ENCODE measurements at places on chromosomes 7 and 10.

GRCh38 chr7:149460493-149461277, at the start of gene ZNF777:
ZNF777 (minus strand) TSS chr7:149461062; CDS start chr7:149456022, 5,040 bp downstream.
- DNase-seq = peak; percentile 97

- DNase-seq = peak; percentile 79
Measured at GRCh38 chr7:128841921-128842673, 11.9 kb downstream of the FLNC start.

DNA sequence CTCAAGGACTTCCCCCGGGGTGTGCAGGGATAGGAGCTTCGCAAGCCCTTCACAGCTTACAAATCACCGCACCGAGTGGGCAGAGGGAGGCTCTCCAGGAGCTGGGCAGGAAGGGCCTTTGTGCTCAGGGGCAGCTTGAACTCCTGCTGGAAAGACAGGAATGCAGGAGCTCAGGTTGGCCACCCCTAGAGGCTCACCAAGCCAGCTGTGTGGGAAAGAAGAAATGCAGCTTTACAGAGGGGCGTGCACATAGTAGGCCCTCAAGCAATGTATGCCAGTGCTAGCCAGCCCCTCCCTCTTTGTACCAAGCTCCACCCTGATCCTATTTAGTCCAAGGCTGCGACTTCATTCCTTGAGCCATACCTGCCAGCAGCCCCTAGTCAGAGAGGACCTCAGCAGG, 26.1 kb downstream of the STRA8 start:
- DNase-seq = no peak

DNA sequence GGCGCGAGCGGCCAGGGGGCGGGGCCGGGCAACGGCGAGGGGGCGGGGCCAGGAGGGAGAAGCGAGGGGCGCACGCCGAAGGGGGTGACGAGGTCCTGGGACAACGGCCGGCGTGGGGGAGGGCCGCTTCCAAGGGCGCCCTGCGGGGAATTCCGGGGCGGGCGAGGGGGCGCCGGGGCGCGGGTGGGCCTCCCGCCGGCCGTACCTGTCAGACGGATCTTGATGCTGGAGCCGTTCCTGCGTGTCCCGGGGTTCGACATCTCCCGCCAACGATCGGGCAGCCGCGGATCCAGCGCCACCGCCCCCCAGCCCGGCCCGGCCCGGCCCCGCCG, 421 bp downstream of the SMURF1 start:
- DNase-seq = no peak

GRCh38 chr7:19116121-19117090, 1.0 kb downstream of the TWIST1 start:
- DNase-seq = peak; percentile 39

Measured in AG08396 (cell line).